ENCODE measurements at places on chromosomes 2 and 18.

- no peak for DNase-seq
These were observed 12.8 kb upstream of the GCG start for GRCh38 chr2:162164802-162165201.

- no peak for DNase-seq
These were observed 757.1 kb upstream of the CDH7 start for GRCh38 chr18:64993695-64994094.

DNA sequence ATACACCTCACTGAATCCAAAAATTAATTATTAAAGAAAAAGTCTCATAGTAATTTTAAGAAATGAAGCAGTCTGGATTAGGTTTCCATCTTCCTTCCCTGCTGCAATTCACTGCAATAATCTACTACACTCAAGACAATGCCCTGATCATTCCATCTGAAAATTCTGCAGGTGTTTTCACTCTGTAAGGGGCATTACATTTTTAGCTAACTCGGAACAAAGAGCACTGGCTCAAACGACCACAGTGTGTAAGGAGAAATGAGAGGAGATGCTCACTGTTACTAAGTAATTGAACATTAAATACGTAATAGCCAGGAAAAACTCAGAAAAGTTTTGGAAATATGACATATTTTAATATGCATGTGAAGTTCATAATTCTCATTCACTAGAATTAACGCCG is 1.3 kb downstream of the B4GALT6 start:
- no peak for DNase-seq

DNA sequence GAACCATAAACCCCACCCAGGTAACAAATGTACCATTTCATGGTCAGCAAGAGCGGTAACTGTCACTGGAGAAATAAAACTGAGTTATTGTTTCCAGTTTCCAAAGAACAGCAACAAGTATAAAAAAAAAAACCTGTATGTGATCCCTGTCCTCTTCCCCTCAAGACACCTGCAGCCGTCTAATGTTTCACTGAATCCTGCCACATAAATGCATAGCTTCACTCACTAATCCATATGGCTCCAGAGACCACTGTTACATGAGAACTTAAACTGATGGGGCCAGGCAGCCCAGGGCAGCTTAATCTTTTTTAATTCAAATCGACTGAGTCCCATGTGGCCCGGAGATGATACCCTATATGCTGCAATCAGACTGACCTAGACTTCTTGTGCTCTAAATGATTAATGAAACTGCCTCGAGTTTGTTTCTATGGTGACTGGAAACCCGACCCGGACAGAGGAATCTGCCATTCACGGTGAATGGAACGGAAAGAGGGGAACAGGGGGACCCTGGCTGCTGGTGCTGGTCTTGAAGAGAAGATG is 60.9 kb upstream of the SIX2 start:
- no peak for DNase-seq

- no peak for DNase-seq
These were observed 8.0 kb upstream of the C2orf69 start for GRCh38 chr2:199903111-199903510.

DNA sequence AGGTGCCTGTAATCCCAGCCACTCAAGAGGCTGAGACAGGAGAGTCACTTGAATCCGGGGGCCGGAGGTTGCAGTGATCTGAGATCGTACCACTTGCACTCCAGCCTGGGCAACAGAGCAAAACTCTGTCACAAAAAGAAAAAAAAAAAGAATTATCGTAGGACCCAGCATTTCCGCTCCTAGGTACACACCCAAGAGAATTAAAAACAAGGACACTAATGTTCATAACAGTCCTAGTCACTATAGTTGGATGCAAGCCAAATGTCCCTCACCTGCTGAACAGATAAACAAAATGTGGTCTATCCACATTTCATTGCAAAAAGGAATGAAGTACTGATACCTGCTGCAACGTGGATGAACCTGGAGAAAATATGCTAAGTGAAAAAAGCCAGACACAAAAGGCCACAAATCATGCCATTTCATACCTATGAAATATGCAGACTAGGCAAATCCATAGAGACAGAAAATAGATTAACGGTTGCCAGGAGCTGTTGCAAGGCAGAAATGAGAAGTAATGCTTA is 21.2 kb downstream of the ADRA2B start:
- no peak for DNase-seq

- DNase-seq: no peak
These were observed 87.8 kb downstream of the LYPD1 start for GRCh38 chr2:132581991-132582738.

DNA sequence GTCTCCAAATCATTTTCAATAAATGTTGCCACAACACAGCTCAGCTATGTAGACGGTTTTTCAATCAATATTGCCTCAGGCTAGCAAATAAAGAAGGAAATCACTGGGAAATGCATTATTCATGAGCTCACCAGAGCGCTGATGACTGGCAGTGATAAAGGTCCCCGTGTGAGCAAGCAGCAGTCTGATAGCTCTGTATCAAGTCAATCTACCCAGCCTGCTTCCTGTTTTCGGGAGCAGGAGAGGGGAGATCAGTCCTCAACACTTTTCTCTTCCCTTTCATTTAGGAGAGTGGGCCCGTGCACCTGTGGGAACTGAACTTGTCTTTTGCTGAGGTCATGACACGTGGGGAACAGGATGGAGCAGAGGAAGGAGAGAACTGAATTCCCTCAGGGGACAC is 253.9 kb upstream of the SIX2 start:
- DNase-seq: no peak

DNA sequence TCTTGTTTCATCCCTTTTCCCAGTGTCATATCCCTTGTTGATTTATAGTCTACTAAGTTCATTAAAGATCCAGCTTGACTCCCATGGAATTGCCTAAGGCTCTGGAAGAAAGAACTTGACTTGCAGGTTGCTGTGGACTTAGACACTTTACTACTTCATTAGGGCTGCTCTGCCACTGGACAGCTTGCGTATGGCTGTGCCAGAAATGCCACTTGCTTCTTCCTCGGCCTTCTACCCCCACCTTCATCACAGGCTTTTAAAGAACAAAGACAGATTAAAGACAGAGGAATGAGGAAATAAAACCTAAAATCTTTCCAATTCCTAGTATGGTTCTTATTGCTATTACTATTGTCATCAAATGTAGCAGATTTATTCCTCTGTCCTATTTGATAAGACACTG is 591.7 kb downstream of the BCL11A start:
- no peak for DNase-seq

- DNase-seq: no peak
These were observed 335.9 kb upstream of the NT5C1B start for GRCh38 chr2:18925296-18925695.

- DNase-seq: no peak
These were observed 441.7 kb downstream of the ZNF521 start for GRCh38 chr18:24910221-24910620.

- peak; percentile 10 for DNase-seq
These were observed 208.4 kb downstream of the RAD51AP2 start for GRCh38 chr2:17309741-17310339.
